Calu3 (cell line): ENCODE measurements at places on chromosomes 16 and 17. TPM values are rescaled to one million over a fixed set of nuclear protein-coding genes. Genes with fewer than 3 reads are reported as not detected.
A peak's percentile ranks its signal among the peaks of the same experiment; 100 is the strongest.

DNA sequence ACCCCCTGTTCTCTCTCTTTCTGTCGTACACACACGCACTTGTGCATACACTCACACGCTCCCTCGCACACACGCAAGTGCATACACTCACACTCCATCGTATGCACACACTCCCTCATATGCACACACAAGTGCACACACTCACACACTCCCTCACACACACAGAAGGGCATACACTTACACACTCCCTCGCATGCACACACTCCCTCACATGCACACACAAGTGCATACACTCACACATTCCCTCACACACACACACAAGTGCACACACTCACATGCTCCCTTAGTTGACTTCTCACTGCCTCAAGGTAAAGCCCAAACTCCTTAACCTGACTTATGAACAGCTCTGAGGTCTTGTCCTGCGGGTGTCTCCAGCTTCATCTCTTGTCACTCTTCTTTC is 78.7 kb downstream of the NOG start:
- DNase-seq: no peak

- DNase-seq: no peak
Observed at GRCh38 chr16:85383836-85384832, 229.0 kb upstream of the GSE1 start.

GRCh38 chr17:32311028-32311536 is 30.9 kb downstream of the C17orf75 start:
- no peak for DNase-seq

DNA sequence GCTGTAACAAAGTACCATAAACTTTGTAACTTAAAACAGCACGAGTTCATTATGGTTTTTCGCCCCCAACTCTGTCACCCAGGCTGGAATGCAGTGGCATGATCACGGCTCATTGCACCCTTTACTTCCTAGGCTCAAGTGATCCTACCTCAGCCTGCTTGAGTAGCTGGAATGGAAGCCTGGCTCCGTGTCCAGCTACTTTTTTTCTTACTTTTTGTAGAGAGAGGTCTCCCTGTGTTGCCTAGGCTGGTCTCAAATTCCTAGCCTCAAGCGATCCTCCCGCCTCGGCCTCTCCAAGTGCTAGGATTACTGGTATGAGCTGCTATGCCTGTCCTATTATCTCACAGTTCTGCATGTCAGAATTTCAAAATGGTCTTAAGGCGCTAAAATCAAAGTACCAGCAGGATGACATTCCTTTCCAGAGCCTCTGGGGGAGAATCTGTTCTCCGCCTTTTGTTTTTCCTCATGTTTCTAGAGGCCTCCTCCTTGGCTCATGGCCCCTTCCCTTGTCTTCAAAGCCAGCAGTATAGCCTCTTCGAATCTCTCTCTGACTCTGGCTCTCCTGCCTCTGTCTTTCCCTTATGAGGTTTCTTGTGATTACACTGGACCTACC is 10.1 kb upstream of the PRM1 start:
- DNase-seq: no peak

DNA sequence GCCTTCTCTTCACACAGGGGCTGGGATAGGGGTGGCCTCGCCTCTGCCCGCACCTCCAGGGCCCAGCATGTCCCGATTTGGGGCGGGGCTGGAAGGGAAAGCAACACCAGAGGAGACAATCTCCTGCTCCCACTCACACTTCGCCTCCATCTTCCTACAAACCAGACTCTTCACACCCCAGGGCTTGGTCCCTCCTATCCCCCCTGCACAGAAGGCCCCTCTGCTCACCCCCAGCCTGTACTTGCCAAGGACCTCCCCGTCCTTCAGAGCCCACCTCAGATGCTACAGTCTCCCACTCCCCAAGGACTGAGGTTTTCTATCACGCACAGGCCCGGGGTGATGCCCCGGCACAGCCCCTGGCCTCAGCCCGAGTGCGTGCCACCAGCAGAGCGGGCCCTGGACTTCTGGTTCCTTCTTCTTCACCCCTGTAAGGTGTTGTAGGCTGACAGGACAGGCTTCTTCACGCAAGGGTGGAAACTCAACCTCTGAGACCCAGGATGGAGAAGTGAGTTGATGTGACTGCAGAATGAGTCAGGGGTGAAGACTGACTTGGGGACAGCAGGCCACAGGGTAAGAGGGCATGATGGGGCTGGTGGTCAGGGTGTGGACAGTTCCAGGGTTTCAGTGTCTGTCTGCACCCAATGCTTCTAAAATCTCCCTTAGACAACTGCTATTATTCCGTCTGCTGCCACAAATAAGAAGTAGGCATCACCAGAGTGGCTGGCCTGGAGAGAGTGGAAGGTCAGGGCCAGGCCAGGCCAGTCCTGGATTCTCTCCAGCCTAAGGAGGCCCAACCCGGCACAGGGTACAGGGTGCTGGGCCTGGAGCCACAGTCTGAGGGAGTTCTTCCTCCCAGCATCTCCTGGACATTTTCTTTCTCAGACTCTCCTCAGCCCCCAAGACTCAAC is 2.5 kb downstream of the ITGAE start:
- DNase-seq: no peak

DNA sequence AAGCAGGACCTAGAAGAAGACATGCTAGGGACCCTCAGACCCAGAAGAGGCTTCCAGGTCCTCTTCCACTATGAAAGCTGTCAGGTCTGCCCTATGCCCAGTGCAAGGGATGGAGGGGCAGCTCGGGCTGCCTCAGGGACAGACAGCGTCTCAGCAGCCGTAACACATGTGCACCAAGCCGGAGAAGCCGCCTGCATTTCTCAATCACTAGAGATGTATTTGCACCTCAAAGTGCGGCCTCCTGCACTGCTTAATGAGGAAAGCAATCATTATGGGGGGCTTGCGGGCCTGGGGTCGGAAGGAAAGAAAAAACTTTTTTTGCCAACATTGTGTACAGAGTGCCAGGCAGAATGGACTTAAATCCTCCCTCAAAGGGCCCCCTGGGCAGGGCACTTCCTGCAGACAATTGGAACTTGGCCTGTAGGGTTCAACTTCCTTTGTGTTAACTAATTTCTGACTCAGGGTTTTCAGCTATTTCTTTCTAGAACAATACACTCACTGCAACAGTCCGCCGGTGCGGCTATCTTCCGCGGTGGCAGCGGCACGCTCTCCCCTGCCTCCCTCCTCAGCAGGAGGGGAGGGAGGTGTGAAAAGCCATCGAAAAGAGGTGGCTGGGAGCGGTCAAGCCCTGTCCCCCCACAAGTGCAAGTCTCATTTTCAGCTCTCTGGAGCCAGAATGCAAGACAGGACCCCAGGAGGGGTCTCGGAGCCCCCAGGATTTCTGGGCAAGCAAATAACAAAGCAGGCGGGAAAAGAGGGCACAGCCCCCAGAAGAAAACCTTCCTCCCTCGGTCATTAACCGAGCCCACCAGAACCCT is 101.2 kb downstream of the ZNF423 start:
- DNase-seq: no peak

GRCh38 chr17:42112552-42113176 is at the start of gene DHX58:
Gene DHX58, minus strand, starts transcription at chr17:42112714. Its CDS starts 822 bp downstream, at chr17:42111892.
- DNase-seq: peak; percentile 83

DNA sequence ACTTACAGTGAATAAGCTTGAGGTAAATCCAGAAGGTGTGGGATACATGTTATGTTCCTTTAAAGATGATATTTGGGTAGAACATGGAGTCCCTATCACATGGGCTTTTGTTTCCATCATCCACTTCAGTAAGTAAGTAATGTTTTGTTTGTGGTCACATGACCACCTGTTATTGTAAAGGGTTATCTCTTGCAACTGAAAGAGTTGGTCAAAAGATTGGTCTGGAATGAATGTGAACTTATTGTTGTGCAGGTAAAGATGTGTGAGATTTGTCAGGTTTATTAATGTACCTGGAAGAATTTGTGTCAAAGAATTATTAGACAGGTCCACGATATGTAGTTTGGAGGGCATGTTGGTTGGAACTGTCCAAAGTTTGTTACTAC is 1.6 kb downstream of the OMG start:
- no peak for DNase-seq

DNA sequence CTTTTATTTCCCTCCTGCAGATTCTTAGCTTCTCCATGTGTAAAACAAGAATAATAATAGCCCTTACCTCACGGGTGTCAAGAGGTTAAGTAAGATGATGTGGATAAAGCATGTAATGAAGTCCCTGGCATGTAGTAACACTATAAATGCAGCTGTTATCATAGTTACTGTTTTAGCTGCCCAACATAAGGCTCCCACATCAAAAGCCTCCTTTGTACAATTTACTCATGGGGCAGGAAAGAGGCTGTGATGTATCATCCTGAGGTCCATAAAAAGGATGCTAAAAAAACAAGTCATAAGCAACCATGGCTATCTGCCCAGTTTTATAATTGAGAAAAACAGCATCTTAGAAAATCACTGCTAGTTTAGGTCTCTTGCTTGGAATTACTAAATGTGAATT is 339.7 kb downstream of the CA10 start:
- no peak for DNase-seq

DNA sequence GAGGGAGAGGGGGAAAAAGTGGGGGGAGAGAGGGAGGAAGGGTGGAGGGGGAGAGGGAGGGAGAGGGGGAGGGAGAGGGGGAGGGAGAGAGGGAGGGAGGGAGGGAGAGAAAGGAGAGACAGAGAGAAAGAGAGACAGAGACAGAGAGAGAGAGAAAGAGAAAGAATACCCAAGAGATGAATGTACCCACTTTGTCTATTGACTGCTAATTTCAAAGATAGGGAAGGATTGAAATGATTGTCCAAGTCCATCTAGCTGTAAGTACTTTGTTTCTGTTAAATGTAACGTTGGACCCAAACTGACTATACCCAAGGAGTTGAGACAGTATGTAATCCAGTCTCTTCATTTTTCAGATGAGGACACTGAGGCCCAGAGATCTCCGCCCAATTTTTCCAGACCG is 374.9 kb downstream of the GRIN2A start:
- DNase-seq: no peak

DNA sequence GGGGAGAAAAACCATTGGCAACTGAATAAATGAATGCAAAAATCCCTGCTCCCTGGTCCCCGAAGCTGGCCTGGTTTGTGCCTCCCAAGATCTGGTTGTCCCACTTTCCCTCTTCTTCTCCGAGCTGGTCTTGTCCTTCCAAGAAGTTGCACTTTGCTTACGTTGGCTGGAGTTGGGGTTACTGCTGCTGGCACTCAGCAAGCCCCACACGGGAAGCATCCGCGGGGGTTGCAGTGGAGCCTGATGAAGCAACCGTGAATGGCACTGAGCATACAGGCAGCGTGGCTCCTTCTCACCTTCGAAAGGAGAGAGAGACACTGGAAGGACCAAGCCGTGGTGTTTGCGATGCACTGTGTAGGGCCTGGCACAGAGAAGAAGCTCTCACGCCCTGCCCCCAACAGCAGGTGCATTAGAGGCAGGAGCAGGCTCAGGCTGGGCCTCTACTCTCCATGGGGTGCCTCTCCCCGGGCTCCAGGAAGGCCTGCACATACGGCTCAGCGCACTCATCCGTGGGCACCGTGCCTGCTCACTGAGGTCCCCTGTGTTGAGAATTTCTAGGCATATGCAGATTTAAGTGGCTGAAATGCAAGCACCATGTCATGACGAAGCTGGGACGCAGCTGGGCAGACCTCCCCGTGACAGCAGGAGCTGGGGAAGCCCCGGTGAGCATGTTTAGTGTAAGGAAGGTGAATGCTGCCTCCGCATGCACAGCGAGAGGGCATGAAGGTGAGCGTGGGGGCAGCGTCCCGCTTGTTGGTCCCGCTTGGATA is 12.1 kb downstream of the CA5A start:
- no peak for DNase-seq

GRCh38 chr16:15509051-15509592 is 74.7 kb downstream of the BMERB1 start:
- DNase-seq: no peak

GRCh38 chr16:65287307-65287706 is 165.4 kb upstream of the CDH11 start:
- DNase-seq: no peak

DNA sequence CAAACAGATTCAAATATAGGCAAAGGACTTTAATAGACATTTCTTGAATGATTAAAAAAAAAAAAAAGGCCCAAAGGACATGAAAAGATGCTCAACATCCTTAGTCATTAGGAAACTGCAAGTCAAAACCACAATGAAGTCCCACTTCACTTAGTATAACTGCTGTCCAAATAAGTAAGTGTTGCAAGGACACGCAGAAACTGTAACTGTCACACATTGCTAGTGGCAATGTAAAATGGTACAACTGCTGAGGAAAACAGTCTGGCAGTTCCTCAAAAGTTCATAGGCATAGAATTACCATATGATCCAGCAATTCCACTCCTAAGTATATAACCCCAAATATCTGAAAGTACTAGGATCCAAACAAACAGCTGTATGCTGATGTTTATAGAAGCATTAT is 112.7 kb downstream of the BRIP1 start:
- DNase-seq: no peak

GRCh38 chr16:50266337-50267091 is at the start of gene ADCY7:
Gene ADCY7, plus strand, starts transcription at chr16:50266551. Its CDS starts 21,629 bp downstream, at chr16:50288180.
- DNase-seq: peak; percentile 86

- no peak for DNase-seq
Observed at GRCh38 chr17:6505425-6506142, 50.8 kb downstream of the PITPNM3 start.

GRCh38 chr16:1533443-1533951 is at the start of gene TMEM204:
Gene TMEM204, plus strand, starts transcription at chr16:1533666. Its CDS starts 610 bp downstream, at chr16:1534276.
- no peak for DNase-seq

The RNF43 gene
- 2.9 and 4.5 TPM in 2 replicates for total RNA-seq

The ZSCAN10 gene
- total RNA-seq: not detected in 2 replicates

The HSF5 gene
- 0.07 TPM in 1 of 2 replicates, not detected in the other for total RNA-seq

The NPIPB13 gene
- 18.5 and 20.5 TPM in 2 replicates for total RNA-seq

The STH gene
- total RNA-seq: not detected in 2 replicates

The EPN3 gene
- 41.9 and 45.1 TPM in 2 replicates for total RNA-seq

The USP6 gene
- total RNA-seq: not detected in 2 replicates

The UBALD1 gene
- 54.4 and 55.6 TPM in 2 replicates for total RNA-seq
